ENCODE measurements at places on chromosomes 12 and 14. TPM values are rescaled to one million over a fixed set of nuclear protein-coding genes. Genes with fewer than 3 reads are reported as not detected.

DNA sequence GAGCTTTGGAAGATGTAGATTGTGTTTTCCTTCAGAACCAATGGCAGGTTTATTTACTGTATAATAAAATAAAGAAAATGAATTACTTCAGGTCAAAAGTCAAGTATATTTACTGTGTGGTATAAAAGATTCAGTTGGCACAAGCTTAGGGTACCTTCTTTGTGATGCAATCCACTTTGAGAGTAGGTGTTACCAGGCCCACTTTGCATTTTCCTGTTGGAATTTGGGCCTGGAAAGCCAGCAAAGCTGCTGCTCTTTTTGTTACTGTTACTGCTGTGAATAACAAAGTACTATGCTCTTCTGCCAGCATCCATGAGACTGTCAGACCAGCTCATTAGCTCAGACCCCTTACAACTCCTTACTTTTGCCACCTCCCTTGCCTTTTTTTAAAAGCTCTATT lies 649.0 kb upstream of the SEL1L start:
- no peaks in the 10 kb centered on the region for H3K36me3 ChIP-seq
- no peak for DNase-seq
- H3K27me3 ChIP-seq: no peaks in the 10 kb centered on the region
- no peak overlapping the region for H3K4me3 ChIP-seq
- no peaks in the 10 kb centered on the region for H3K4me1 ChIP-seq

DNA sequence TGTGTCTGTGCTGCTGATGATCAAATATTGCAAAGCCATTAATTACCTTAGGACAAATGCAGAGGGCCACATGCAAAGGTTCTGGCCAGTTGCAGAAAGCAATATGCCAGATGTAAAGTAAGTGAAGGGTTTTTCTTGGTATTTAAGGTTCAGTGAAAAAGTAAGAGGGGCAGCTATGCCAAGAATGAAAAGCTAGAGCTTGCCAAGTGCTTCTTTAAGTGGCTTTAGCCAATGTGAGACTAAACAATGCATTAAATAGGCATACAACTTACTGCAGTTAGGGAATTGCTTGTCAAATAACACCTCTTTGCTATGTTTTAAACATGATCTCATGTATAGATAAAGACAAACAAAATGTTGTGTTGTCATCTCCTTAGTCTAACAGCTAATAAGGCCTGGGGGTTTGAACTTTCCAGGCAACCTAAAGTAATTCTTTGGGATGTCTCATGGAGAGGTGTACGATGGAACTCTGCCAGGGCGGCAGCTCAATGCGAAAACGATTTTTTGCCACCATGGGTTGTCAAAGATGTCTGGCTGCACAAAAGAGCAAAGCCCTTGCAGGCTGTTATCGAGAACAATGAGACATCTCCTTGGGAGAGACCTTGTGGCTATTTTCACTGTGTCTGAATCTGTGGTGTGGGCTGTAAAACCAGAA lies 12.0 kb downstream of the IGF1 start:
- no peak overlapping the region for H3K27ac ChIP-seq
- H3K36me3 ChIP-seq: no peaks in the 10 kb centered on the region
- no peak overlapping the region for H3K4me3 ChIP-seq
- no peak for DNase-seq
- peaks cover 4% of the 10 kb centered on the region for H3K27me3 ChIP-seq

- no peak for DNase-seq
- no peaks in the 10 kb centered on the region for H3K27me3 ChIP-seq
- H3K36me3 ChIP-seq: no peaks in the 10 kb centered on the region
- no peak overlapping the region for H3K4me3 ChIP-seq
- H3K4me1 ChIP-seq: no peaks in the 10 kb centered on the region
Observed at GRCh38 chr14:66361013-66361412, 125.2 kb upstream of the CCDC196 start.

DNA sequence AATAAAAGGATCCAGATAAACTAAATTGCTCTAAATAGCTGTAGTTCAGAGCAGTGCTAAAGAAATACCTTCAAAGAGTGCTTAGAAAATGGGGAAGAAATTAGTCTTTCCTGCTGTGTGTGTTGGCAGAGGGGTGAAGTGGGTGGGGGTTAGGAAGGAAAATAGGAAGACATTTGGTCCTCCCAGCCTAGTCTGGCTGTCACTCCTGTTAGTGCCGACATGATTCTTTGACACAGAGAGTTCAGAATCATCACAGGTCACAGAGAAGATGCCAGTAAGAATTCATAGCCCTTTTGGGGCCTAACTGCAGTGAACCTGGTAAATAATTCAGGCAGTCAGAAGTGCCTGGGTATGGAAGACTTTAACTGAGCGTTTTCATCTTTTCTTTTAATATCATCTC lies 74.8 kb downstream of the FLRT2 start:
- H3K36me3 ChIP-seq: no peaks in the 10 kb centered on the region
- H3K27me3 ChIP-seq: no peaks in the 10 kb centered on the region
- no peak overlapping the region for H3K27ac ChIP-seq
- H3K4me1 ChIP-seq: no peaks in the 10 kb centered on the region

- no peak overlapping the region for H3K4me3 ChIP-seq
- DNase-seq: no peak
- H3K4me1 ChIP-seq: peaks cover 8% of the 10 kb centered on the region
- no peak overlapping the region for H3K27ac ChIP-seq
- H3K27me3 ChIP-seq: no peaks in the 10 kb centered on the region
Observed at GRCh38 chr12:50072198-50072907, 12.8 kb upstream of the SMARCD1 start.

DNA sequence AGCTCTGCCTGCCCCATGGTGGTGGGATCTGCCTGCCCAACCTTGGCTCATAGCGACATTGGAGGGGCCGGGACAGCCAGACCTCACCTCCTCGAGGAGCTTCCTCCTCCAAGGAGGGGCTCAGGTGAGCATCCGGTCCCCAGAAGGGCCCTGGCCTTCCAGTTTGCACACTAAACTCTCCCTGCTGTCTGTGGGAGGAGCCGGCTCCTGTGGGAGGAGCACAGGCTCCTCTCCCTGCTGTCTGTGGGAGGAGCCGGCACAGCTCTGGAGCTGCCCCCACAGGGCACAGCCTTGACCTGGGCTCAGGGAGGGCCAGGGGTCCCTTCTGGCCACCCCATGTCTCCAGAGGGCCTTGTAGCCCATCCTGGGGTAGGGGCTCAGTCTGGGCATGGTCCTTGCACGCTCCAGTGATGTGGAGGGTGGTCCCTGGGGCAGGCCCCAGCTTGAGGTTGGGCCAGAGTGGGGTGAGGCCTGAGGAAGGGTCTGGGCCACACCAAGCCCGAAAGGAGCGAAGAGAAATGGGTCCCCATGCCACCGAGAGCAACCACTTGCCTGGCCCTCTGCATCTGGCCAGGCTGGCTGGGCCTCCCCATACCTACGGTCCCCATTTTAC lies 147.5 kb upstream of the C14orf180 start:
- no peak for DNase-seq
- no peaks in the 10 kb centered on the region for H3K4me1 ChIP-seq
- no peak overlapping the region for H3K27ac ChIP-seq
- H3K36me3 ChIP-seq: no peaks in the 10 kb centered on the region
- no peaks in the 10 kb centered on the region for H3K27me3 ChIP-seq

DNA sequence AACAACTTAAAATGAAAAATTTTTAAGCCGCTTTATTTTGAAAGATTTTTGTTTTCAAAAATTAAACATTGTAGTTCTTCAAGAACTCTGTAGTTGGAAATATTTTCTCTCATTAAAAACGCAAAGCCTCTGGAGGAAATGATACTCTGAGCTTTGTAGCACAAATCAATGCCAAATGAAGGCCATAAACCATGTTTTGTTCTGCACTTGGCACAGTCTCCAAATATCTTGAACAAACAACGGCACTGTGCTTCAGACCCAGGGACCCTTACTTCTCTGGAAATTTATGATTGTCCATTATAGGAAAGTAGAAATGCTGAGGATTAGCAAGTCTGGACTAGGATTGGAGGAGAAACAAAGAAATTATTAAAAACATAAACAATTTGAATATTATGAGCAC lies 160.8 kb upstream of the BMP4 start:
- no peaks in the 10 kb centered on the region for H3K4me1 ChIP-seq
- H3K27ac ChIP-seq: no peak overlapping the region
- H3K27me3 ChIP-seq: peaks cover 3% of the 10 kb centered on the region
- no peak for DNase-seq
- no peak overlapping the region for H3K4me3 ChIP-seq
- H3K36me3 ChIP-seq: no peaks in the 10 kb centered on the region

DNA sequence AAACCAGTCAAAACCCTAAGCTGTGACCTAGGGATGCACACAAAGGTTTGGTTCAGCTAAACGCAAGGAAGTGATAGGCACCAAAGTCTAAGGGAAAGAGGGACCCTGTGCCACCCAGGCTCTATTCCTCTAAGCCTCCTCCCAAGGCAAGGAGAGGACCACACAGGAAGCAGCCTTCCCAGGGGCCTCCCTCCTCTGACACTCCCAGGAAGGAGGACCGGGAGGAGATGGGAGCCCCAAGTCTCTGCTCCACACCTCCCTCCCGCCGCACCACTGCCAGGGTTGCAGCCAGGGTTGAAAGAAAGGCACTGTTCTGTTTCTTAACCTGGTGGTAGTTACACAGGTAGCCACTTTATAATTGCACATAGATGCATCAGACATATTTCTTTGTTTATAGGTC lies 21.9 kb downstream of the TCHP start:
- peaks cover 24% of the 10 kb centered on the region for H3K36me3 ChIP-seq
- no peak overlapping the region for H3K27ac ChIP-seq
- DNase-seq: no peak
- H3K27me3 ChIP-seq: no peaks in the 10 kb centered on the region
- H3K4me1 ChIP-seq: no peaks in the 10 kb centered on the region
- H3K4me3 ChIP-seq: no peak overlapping the region

DNA sequence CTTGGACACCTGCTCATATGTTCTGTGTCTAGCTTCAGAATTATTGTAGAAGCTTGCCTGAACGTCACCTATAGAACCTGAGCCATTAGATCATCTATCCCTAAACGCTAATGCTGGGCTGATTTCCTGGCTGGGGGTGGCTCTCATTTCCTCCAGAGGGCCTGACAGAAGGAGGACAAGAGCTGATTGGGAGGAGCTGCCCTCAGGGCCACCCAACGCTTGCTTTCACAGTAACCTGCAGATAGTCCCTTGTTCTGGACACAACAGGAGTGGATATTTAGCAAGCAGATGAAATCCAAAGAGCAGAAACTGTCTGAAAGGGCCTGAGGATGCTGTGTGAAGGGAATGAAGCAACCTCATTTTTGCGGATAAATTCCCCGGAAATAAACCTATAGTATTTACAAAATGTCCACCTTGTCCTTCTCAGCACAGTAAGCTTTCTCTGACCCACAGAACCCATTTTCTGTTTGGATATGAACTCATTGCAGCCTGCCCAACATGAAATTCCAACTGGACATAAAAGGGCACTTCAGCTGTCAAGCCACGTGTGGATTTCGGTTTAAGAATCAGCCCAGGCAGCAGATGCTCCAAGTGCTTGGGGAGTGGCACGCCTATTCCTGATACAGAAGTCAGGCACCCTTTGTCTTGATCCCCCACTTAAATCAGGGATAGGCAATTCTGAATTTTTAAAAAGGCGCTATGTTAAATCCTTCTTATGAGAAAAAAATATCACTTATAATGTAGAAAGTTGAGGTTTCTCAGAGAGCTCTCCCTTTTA lies 32.8 kb upstream of the TUBA1C start:
- no peak overlapping the region for H3K27ac ChIP-seq
- no peak for DNase-seq
- H3K36me3 ChIP-seq: no peaks in the 10 kb centered on the region
- H3K27me3 ChIP-seq: no peaks in the 10 kb centered on the region
- H3K4me1 ChIP-seq: peaks cover 20% of the 10 kb centered on the region
- no peak overlapping the region for H3K4me3 ChIP-seq

GRCh38 chr14:90419200-90419599 lies 22.4 kb downstream of the CALM1 start:
- no peaks in the 10 kb centered on the region for H3K27me3 ChIP-seq
- H3K4me1 ChIP-seq: no peaks in the 10 kb centered on the region
- DNase-seq: no peak
- no peaks in the 10 kb centered on the region for H3K36me3 ChIP-seq
- H3K4me3 ChIP-seq: no peak overlapping the region
- H3K27ac ChIP-seq: no peak overlapping the region

- H3K27ac ChIP-seq: no peak overlapping the region
- peaks cover 24% of the 10 kb centered on the region for H3K36me3 ChIP-seq
- no peak for DNase-seq
- H3K4me3 ChIP-seq: no peak overlapping the region
- no peaks in the 10 kb centered on the region for H3K27me3 ChIP-seq
- no peaks in the 10 kb centered on the region for H3K4me1 ChIP-seq
Observed at GRCh38 chr12:132077322-132078100, 66.6 kb downstream of the DDX51 start.

DNA sequence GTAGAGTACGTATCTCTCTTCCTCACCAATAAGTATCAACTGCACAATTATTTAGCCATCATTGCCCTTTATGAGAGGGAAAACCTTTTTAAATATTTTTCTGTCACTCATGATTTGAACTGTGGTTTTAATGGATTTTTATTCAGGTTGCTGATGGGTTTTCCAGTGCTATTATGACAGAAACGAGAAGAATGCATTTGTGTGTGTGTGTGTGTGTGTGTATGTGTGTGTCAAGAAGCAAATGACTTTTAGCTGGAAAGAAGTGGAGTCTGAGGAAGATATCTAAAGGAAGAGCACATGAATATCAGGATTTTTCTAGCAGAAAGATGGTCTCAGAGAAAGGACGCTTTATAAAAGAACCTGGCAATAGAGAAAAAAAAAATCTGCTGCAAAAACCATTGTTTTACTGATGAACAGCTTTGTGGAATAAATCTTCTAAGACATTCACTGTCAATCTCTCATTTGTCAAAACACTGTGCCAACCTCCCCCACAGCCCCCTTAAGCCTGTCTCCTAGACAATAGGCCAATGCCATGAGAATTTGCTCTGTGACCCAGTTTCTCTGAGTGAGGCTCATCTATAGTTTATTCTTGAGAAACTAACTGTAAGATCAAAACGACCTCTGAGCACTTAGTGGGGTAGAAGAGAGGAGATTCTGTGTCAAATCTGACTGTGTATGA lies 417.7 kb downstream of the FLRT2 start:
- no peaks in the 10 kb centered on the region for H3K27me3 ChIP-seq
- no peak overlapping the region for H3K27ac ChIP-seq
- no peak for DNase-seq
- peaks cover 2% of the 10 kb centered on the region for H3K36me3 ChIP-seq
- H3K4me1 ChIP-seq: peaks cover 2% of the 10 kb centered on the region

KRT71 gene
- total RNA-seq: not detected

CATSPERB gene
- total RNA-seq: 0.91 TPM

GLI1 gene
- total RNA-seq: 0.73 TPM

PPFIBP1 gene
- 14.9 TPM for total RNA-seq

HCAR1 gene
- 0.39 TPM for total RNA-seq

RASSF9 gene
- not detected for total RNA-seq

LALBA gene
- not detected for total RNA-seq

DIO3 gene
- not detected for total RNA-seq

Data from activated CD4-positive, alpha-beta T cell treated with anti-CD3 and anti-CD28 coated beads for 36 hours (primary cell).